Umbilical cord (tissue), 2 donors: ENCODE measurements at places on chromosomes 6 and 20. TPM values are rescaled to one million over a fixed set of nuclear protein-coding genes. Genes with fewer than 3 reads are reported as not detected.

Gene OR2B2
- total RNA-seq, result not detected

Gene NNAT
- total RNA-seq, result 5.3 TPM

Gene BEND3
- 2.2 TPM for total RNA-seq

Gene RNF144B
- total RNA-seq, result 13.7 TPM

Gene HCRTR2
- 1.4 TPM for total RNA-seq

Gene CST4
- not detected for total RNA-seq

Gene RSPH4A
- total RNA-seq, result 5.1 TPM

Gene BMP7
- total RNA-seq, result 17.1 TPM

- no peak for DNase-seq
These were observed 107.7 kb downstream of the KIF6 start for GRCh38 chr6:39617520-39617919.

- peak; percentile 66 for DNase-seq
These were observed 16.6 kb upstream of the GSTA1 start for GRCh38 chr6:52820198-52820597.

DNA sequence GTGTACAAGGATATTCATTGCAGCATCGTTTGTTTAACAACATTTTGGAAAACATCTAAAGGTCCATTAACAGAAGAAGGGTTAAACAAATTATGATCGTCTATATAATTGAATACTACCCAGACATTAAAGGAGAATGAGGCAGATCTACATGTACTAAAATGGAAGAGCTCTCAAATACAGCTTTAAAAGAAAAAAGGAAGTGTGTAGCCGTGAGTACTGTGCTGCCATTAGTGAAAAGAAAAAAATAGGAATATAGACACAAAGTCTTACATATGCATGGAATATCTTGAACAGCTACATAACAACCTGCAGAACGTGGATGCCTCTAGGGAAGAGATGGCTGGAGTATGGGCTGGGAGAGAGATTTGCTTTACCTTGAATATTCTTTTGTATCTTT, 37.9 kb downstream of the PRDM1 start:
- DNase-seq, result no peak

DNA sequence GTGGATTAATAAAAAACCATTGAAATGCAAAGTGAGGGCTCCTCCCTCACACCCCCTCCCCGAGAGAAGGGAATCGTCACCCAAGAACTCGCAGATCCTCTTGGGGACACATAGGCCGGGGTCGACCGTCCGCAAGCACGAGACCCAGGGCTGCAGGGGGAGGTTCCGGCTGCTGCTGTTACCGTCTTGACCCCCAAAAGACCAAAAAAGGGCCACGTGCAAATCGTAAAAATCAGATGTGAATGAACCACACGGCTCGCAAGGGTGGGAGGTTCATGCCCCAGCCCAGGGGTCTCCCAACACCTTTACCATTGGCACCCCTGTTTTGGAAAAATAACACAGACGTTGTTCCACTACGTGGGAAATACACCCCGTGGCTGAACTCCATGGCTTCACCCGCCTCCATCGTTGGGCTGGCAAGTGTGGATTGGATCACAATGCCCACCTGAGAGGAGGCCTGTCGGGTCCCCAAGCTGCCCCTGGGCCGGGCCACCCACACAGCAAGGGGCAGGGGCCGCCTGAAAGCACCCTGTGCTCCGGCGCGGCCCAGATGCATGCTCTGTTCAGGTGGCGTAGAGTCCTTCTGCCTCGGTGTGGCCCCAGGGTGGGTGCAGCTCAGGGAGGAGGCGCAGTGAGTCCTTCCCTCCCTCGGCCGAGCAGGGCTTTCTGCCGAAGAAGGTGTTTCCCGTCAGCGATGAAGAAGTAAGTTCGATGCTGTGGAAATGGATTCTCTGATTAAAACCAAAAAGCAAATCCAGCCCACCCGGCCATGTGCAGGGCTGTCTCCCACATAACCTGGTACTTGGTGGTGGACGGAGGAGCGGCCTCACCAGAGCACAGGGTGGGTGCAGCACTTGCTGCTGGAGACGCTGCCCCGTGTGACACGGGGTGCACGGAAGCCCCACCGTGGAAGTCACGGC, 85.0 kb downstream of the YTHDF1 start:
- DNase-seq, result no peak

DNA sequence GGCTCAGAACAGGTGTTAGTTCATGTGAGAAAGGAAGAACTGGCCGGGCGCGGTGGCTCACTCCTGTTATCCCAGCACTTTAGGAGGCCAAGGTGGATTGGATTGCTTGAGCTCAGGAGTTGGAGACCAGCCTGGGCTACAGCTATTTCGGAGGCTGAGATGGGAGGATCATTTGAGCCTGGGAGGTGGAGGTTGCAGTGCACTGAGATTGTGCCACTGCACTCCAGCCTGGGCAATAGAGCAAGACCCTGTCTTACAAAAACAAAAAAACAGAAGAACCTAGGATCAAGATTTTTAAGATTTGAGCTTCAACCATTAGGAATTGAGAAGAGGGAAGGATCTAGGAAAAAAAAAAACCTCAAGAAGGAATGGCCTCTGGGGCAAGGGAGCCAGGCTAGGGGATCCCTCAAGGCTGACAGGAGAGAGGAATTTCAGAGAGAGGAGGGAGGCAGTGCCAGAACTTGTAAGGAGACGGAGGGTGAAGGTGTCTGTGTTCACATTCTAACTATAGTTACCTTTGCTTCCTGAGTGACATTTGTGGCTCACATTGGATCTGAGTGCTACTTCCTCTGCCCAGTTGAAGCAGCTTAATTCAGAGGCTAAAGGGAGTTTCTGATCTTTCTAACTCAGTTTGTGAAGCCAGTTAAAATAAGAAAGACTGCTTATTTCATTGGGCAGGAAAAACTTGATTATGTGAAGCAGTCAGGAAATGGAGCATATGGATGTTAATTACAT, 26.1 kb downstream of the CHMP4B start:
- no peak for DNase-seq

- DNase-seq, result peak; percentile 29
These were observed 105.3 kb upstream of the TAB2 start for GRCh38 chr6:149212206-149212605.

DNA sequence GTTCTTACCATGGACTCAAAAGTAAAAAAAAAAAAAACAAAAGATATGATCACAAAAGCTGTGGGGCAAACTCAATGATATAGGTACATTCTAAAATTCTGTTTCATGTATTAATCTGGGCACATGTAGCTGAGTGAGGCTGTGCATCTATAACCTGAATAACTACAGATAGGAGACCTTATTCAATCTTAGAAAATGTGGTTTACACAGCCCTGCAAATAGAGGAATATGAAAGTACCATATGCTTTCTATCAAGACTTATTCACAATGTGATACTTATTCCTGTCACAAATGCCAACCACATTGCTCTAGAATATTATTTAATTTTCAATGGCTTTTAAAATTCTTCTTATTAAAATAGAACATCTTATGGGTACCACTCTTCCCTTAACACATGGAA, 3.1 kb upstream of the SPACA1 start:
- DNase-seq, result no peak

- DNase-seq, result no peak
These were observed 112.2 kb downstream of the ADGRB3 start for GRCh38 chr6:68747110-68747790.

- no peak for DNase-seq
These were observed 136.8 kb downstream of the OLIG3 start for GRCh38 chr6:137357263-137357947.

GRCh38 chr20:62651285-62652021, 9.2 kb downstream of the SLCO4A1 start:
- DNase-seq, result peak; percentile 76

GRCh38 chr6:41170547-41171160, 7.7 kb upstream of the TREM2 start:
- no peak for DNase-seq

DNA sequence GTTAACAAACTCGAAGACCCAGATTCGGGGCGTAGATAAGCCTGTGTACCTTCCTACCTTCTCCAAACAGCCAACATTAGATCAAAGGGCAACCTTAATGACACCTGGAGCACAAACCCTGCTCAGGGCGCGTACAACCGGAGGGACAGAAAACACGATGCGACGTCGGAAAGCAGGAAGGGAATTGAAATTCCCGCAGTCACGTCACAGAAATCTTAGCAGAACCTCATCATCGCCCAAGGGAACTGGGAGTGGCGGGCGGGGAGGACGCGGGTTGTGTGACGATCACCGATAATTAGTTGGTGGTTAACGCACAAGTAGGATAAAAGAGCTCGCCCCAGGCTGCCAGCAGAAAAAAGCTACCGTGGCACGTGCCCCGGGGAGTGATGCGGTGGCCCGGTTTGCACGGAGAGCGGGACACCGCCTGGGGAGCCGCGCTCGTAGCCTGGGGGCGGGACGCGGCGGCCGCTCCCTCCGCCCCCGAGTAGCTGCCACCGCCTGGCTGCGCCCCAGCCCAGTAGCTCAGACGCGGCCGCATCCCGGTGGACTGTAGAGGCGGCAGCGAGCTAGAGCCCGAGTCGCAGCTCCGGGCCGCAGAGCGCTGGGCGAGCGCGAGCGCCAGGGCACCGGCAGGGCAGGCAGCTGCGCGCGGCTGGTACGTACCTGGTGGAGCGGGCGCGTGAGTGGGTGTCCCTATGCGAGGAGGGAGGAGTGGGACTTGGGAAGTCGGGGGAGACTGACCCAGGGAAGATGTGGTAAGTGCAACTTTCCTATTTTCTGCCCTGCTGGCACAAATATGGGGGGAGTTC, at the start of gene PKIB:
Gene PKIB, plus strand, starts transcription at position 525 of the 809 bp plus-strand sequence. CDS start 107,390 bp downstream, outside the sequence.
- peak; percentile 74 for DNase-seq

DNA sequence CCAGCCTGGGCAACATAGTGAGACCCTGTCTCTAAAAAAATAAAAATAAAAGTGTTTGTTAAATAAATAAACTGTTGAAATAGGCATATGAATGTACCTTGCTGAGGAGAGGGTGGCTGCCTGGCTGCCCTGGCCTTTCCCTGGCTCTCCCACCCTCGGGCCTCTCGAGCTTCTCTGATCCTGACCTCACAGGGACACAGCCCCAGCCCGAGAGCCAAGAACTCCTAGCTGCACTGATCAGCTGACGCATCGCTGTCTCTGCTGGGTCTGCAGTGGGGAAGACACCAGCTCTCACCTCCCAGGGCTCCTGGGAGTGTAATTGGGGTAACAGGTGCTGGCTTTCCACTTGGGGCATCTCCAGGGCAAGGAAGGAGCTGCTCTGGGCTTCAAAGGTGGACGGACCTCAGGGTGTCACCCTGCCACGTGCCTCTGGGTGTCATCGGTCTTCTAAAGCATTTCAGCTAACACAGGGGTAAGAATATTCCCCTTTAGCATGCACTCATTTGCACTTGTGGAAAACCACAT, 6.9 kb downstream of the TCF15 start:
- DNase-seq, result no peak

GRCh38 chr20:45874576-45874975, 6.5 kb upstream of the ZSWIM1 start:
- DNase-seq, result no peak

GRCh38 chr20:25398376-25399036, 7.9 kb upstream of the ABHD12 start:
- DNase-seq, result no peak

DNA sequence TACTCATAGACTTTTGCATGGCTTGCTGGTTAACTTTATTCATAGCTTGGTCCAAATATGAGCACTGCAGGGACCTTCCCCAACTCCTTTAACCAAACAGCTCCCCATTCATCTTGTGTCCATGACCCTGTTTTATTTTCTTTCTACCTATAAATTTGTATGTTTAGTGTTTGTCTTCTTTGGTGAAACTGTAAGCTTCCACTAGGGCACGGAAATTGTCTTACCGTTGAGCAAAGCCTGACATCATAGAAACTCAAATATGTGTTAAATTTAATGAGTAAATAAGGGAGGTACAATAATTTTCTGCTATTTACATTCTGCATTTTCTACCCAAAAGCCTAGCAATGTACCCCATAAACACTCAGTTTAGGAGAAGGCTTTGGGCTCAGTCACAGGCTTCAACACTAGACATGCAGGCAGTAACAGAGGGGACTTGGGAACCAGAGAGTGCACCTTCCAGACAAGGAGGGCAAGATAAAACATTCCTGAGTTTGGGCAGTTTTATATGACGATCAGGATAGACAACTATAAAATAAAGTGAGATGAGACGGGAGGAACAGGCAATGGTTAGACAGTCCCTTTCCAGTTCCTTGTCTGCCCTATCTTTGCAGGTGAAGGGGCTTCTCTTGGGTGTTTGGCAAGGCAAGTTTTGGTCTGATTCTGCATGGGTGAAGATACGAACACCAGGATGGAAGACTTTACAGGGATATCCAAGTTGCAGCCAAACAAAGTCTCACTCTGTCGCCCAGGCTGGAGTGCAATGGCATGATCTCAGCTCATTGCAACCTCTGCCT, 46.2 kb upstream of the ZNF217 start:
- no peak for DNase-seq

DNA sequence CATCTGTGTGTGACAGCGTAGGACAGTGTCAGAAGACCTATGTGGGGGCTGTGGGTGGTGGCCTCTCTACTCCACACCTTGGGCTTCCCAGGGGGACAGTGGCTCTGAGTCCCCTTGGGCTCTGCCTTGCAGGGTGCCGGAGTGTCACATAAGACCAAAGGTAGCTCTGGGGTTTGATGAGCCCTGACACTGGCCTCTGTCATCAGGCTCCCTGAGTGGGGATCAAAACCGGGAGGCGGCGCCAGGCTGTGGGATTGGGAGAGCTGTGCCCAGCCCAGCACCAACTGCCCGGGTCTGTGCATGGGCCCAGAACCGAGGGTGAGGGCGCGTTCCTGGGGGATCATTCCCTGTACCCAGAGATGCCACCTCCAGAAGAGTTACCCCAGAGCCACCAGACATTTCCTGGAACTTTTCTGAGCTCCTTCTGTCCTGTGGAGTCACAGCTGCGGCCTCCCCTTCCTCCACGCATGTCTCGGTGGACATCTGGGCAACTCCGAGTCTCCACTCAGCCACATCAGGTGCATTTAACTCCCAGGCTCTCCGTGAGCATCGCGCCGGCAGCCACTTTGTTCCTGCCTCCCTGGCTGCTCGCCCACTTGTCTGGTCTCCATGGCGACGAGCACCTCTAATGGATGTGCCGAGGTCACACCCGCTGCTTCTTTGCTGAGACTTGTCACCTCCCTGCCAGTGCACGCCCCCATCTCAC, 94.7 kb downstream of the TMEM242 start:
- no peak for DNase-seq

- no peak for DNase-seq
These were observed 10.6 kb upstream of the KIF13A start for GRCh38 chr6:17998003-17998402.

DNA sequence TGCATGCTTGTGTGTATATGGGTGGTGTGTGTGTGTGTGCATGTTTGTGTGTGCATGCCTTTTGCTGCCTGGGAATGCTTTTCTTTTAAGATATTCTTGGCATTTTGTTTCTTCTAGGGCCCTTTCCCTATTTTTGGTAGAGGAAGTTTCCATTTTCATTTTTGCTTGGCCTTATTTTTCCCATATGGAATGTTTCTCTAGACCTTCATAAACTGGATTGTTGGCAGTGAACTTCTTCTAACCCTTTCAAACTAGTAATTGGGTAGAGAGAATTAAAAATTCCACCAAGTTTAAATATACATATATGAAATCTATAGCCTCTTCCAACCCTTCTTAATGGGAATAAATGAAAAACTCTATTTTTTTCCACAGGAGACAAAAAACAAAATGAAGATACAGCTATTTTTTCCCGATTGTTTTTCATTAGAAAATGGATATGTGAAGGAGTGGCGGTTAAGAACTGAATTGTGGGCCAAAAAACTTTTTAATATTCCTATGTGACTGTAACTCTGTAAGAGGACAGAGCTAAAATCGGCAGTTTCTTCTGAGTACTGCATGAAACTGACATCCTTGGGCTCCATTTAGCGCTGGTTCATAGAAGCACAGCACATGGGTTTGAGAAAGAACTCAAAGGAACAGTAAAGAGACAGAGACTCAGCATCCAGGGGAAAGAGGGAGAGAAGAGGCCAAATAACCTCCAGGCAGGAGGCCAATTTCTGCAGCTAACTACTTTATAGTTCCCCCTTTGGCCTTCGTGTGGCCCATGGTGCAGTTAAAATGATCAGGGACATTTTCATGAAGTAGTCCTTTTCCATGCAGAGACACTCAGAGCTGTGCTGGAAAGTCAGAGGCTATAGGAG, 102.1 kb downstream of the TMEM170B start:
- DNase-seq, result no peak
